Uterus (tissue), 4 donors: ENCODE measurements at places on chromosomes 12 and 14. TPM values are rescaled to one million over a fixed set of nuclear protein-coding genes. Genes with fewer than 3 reads are reported as not detected.

KSR2 gene
- not detected for total RNA-seq

DNA sequence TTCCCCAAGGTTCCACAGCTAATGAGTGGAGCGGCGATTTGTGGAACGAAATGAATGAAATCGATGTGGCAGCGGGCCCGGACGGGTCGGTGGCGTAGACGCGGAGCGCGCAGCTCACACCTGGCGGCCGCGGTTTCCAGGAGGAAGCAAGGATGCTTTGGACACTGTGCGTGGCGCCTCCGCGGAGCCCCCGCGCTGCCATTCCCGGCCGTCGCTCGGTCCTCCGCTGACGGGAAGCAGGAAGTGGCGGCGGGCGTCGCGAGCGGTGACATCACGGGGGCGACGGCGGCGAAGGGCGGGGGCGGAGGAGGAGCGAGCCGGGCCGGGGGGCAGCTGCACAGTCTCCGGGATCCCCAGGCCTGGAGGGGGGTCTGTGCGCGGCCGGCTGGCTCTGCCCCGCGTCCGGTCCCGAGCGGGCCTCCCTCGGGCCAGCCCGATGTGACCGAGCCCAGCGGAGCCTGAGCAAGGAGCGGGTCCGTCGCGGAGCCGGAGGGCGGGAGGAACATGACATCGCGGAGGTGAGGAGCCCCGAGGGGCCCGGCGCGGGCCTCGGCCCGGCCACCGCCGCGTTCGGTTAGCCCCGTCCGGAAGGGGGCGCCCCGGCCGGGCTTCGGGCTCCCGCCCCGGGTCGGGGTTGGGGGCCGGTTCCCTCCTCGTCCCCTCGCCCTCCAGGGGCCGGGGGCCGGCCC is at the start of gene PTPN11:
TSS of gene PTPN11 (plus strand) at position 340 of the 689 bp plus-strand sequence. CDS start at position 505, 165 bp downstream.
- no peaks in the 10 kb centered on the region for H3K36me3 ChIP-seq
- no peaks in the 10 kb centered on the region for H3K4me1 ChIP-seq
- H3K27me3 ChIP-seq = no peaks in the 10 kb centered on the region
- peak within 1 kb of the TSS; percentile 78 for H3K4me3 ChIP-seq

DNA sequence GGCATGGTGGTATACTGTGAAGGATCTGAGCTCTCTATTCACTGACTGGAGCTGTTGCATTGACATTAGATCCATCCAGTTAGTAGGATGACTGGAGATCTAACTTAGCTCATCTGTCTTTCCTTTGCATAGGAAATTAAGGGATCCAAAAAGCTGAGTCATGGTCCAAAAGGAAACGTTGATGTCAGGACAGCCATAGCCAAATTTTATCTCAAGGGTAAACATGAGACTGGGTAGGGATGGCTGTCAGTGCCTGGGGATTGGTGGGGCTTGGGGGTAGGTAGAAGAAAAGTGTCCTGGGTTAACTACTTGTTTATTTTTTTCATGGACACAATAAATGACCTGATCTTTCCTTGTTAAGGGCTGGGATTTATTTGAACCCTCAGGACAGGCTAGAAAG is 4.6 kb downstream of the FAM177A1 start:
- H3K4me1 ChIP-seq = no peaks in the 10 kb centered on the region
- H3K36me3 ChIP-seq = no peaks in the 10 kb centered on the region
- no peak for DNase-seq
- no peak overlapping the region for H3K4me3 ChIP-seq

DNA sequence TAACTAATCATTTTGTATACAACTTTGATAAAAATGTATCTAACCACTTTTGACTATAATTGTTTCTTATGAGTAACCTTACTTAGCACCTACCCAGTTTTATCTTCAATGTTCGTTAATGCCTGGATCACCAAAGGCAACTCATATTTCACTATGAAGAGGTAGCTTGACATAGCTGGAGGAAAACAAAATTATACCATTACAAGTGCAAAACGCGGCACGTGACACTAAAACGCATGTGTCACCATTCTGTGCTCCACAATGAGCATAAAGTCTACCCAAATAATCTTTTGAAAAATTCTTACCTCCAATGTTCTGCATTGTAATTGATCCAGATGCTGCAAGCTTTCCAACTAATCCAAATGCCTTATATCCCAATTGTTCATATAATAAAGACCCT is 5.8 kb downstream of the SLC38A2 start:
- no peak overlapping the region for H3K27ac ChIP-seq
- H3K36me3 ChIP-seq = no peaks in the 10 kb centered on the region
- no peak for DNase-seq
- peaks cover 11% of the 10 kb centered on the region for H3K4me1 ChIP-seq

KIF5A gene
- total RNA-seq = 2.6 TPM

DNA sequence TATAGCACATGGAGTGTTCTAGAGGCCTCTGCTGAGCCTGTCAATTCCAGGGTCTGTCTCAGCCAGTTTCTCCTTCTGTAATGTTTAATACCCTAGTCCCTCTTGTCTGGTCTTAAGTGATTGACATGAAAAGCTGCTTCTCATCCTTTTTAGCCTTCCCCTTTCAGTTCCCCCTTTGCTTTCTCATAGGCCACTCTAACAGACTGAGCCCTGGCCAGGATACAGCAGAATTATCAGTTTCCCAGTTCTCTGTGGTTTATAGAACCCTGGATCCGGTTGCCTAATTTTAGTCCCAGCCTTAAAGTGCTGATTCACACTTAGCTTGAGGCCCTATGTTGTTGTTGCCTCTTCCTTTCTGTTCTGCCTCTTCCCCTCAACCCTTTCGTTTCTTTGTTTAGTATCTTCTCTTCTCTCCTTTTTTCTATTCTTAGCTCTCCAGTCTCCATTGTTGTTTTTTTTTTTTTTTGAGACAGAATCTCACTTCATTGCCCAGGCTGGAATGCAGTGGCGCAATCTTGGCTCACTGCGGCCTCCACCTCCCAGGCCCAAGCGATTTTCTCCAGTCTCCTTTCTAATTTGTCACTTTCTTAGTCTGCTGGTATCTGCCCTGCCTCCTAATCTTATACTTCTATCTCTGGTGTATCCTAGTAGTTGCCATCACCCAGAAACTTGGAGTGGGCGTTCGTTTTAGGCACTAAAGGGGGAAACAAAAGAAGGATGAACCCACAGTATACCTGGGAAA is 2.9 kb upstream of the BIN2 start:
- H3K36me3 ChIP-seq = no peaks in the 10 kb centered on the region
- H3K4me1 ChIP-seq = no peaks in the 10 kb centered on the region
- DNase-seq = no peak
- H3K27me3 ChIP-seq = no peaks in the 10 kb centered on the region
- no peak overlapping the region for H3K27ac ChIP-seq

GRCh38 chr12:121795034-121795968 is 1.8 kb upstream of the RHOF start:
- H3K27me3 ChIP-seq = no peaks in the 10 kb centered on the region
- peak overlapping the region; percentile 100 for H3K27ac ChIP-seq

DNA sequence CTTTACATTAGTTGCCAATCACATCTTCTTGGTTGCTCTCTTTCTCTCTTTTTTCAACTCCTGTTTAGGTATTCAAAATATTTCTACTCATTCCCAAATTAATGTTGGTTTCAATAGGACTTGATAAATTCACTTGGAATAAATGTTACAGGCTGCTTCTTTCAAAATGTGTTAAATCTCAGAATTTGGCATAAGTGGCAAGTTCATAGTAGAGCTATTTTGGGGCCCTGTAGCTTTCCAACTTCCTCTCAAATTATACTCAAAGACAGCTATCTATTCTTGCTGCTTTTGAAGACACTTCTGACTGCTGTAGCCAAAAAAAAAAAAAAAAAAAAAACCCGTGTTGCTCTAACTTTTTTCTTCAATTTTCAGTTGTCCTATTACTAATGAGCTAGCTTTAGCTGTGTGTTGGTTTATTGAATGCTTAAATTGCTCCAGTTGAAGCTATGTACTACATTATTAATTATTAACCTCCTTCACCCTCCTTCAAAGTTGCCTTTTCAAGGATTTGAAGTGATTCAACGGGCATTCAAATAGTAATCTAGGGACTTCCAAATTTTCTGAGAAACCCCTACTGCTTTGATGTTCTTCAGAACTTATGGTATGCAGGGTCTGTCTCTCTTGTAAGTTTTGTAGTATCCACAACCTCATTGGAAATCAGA is 554.6 kb upstream of the FLRT2 start:
- no peaks in the 10 kb centered on the region for H3K36me3 ChIP-seq
- no peaks in the 10 kb centered on the region for H3K27me3 ChIP-seq
- H3K4me1 ChIP-seq = no peaks in the 10 kb centered on the region
- DNase-seq = no peak

GRCh38 chr14:63134801-63135200 is 69.4 kb upstream of the RHOJ start:
- DNase-seq = no peak
- H3K27me3 ChIP-seq = no peaks in the 10 kb centered on the region
- no peak overlapping the region for H3K4me3 ChIP-seq
- H3K27ac ChIP-seq = no peak overlapping the region

- H3K4me1 ChIP-seq = no peaks in the 10 kb centered on the region
- no peak for DNase-seq
- no peaks in the 10 kb centered on the region for H3K36me3 ChIP-seq
- no peak overlapping the region for H3K27ac ChIP-seq
- H3K27me3 ChIP-seq = no peaks in the 10 kb centered on the region
Observed at GRCh38 chr12:79707830-79708229, 17.1 kb upstream of the PAWR start.

- H3K36me3 ChIP-seq = no peaks in the 10 kb centered on the region
- peaks cover 5% of the 10 kb centered on the region for H3K4me1 ChIP-seq
- peak overlapping the region; percentile 84 for H3K27ac ChIP-seq
- H3K27me3 ChIP-seq = no peaks in the 10 kb centered on the region
- peak; percentile 44 for DNase-seq
Observed at GRCh38 chr12:92503029-92503931, 199.5 kb upstream of the PLEKHG7 start.

DNA sequence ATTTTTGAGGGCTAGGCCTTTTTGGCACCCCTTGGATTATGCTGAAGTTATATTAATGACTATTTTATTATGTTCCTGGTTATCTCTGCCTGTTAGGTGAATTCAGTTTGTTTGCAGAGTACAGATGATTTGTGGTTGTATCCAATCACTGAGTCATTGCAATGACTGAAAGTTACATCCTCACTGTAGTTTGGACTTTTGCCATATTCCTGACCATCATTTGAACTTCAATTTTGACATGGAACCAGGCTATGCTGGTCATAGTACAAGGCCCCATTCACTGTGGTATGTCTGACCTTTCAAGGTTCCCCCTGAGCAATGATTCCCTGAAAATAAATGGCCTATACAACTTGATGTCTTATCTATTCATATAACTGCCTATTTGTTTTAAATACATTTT is 621.0 kb downstream of the CCER1 start:
- H3K4me3 ChIP-seq = no peak overlapping the region
- H3K27ac ChIP-seq = no peak overlapping the region
- no peaks in the 10 kb centered on the region for H3K36me3 ChIP-seq
- no peaks in the 10 kb centered on the region for H3K27me3 ChIP-seq

GRCh38 chr12:12008931-12009611 is 61.7 kb upstream of the BCL2L14 start:
- no peak overlapping the region for H3K4me3 ChIP-seq
- H3K27ac ChIP-seq = no peak overlapping the region
- H3K4me1 ChIP-seq = no peaks in the 10 kb centered on the region
- H3K36me3 ChIP-seq = no peaks in the 10 kb centered on the region
- no peak for DNase-seq
- no peaks in the 10 kb centered on the region for H3K27me3 ChIP-seq

LRRC9 gene
- not detected for total RNA-seq

MIPOL1 gene
- total RNA-seq = 52.1 TPM

MAP1LC3B2 gene
- total RNA-seq = not detected

DNA sequence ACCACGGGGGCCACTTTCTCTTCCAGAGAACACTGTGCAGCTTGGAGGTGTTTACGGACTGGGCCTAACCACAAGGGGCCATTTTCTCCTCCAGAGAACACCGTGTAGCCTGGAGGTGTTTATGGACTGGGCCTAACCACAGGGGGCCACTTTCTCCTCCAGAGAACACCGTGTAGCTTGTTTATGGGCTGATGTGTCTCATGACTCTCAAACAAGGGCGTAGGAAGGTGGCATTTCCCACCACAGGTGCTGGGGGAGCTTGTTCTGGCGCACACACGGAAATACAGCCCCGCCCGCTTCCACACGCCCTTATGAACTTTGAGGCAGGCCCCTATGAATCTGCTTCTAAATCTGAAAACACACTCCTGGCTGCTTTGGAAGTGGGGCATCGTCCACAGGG is 174.6 kb upstream of the SFSWAP start:
- H3K27ac ChIP-seq = no peak overlapping the region
- no peaks in the 10 kb centered on the region for H3K4me1 ChIP-seq
- DNase-seq = no peak
- H3K27me3 ChIP-seq = no peaks in the 10 kb centered on the region
- H3K36me3 ChIP-seq = no peaks in the 10 kb centered on the region

PLCZ1 gene
- total RNA-seq = not detected

DNA sequence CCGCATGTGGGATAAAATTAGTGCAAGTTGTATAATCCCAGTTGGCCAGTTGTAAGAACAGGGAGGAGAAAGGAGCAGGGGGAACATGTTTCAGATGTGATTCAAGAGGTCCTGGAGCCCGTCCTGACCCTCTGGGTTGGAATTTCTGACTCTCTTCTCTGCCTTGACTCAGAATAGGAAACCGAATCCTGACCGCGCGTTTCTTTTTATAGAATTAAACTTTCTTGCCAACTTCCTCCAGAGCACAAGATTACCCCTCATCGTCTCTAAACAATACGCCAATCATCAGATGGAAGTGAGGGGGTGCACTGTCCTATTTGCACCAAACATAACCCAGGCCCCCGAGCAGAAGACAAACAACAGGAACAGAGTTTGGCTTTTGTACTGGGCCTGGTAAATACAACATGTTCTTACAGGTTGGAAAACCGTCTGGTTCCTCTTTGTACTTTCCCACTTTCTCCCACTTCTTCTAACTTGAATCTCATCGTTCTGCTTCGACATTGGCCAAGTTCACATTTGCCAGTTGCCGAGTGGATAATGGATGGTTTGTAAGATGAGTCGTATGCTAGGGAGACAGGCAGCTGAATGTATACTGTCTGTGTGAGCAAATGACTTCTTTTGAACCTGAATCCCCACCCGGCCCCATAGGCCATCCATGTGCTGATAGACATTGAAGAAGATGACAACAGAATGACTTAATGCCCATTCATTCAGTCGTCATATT is 42.6 kb upstream of the MED13L start:
- H3K36me3 ChIP-seq = no peaks in the 10 kb centered on the region
- DNase-seq = peak; percentile 81
- H3K27ac ChIP-seq = peak overlapping the region; percentile 79
- no peaks in the 10 kb centered on the region for H3K27me3 ChIP-seq
- H3K4me1 ChIP-seq = peaks cover 17% of the 10 kb centered on the region
- H3K4me3 ChIP-seq = no peak overlapping the region
